ENCODE measurements at places on chromosomes 16 and 17. TPM values are rescaled to one million over a fixed set of nuclear protein-coding genes. Genes with fewer than 3 reads are reported as not detected.
A peak's percentile ranks its signal among the peaks of the same experiment; 100 is the strongest.

Gene PIP4K2B
- total RNA-seq, result 39.6 TPM

Gene SLC13A2
- total RNA-seq, result not detected

Gene NGFR
- not detected for total RNA-seq

Gene MRC2
- 5.8 TPM for total RNA-seq

Gene OTOP2
- total RNA-seq, result not detected

Gene ACSM2A
- total RNA-seq, result not detected

Gene NPIPB6
- not detected for total RNA-seq

Gene PALB2
- 30.9 TPM for total RNA-seq

Gene AMDHD2
- total RNA-seq, result 35.4 TPM

- no peak overlapping the region for H3K4me3 ChIP-seq
- peaks cover 11% of the 10 kb centered on the region for H3K4me1 ChIP-seq
- no peak for DNase-seq
- H3K36me3 ChIP-seq, result no peaks in the 10 kb centered on the region
- H3K27ac ChIP-seq, result no peak overlapping the region
Measured at GRCh38 chr17:57810721-57811637, 38.9 kb downstream of the MRPS23 start.

- DNase-seq, result no peak
- no peak overlapping the region for H3K27ac ChIP-seq
- H3K4me3 ChIP-seq, result no peak overlapping the region
- H3K36me3 ChIP-seq, result no peaks in the 10 kb centered on the region
Measured at GRCh38 chr16:73434621-73435020, 386.7 kb upstream of the ZFHX3 start.

- no peaks in the 10 kb centered on the region for H3K4me1 ChIP-seq
- no peaks in the 10 kb centered on the region for H3K36me3 ChIP-seq
- no peak for DNase-seq
Measured at GRCh38 chr16:31225193-31225592, 8.3 kb upstream of the PYDC1 start.

DNA sequence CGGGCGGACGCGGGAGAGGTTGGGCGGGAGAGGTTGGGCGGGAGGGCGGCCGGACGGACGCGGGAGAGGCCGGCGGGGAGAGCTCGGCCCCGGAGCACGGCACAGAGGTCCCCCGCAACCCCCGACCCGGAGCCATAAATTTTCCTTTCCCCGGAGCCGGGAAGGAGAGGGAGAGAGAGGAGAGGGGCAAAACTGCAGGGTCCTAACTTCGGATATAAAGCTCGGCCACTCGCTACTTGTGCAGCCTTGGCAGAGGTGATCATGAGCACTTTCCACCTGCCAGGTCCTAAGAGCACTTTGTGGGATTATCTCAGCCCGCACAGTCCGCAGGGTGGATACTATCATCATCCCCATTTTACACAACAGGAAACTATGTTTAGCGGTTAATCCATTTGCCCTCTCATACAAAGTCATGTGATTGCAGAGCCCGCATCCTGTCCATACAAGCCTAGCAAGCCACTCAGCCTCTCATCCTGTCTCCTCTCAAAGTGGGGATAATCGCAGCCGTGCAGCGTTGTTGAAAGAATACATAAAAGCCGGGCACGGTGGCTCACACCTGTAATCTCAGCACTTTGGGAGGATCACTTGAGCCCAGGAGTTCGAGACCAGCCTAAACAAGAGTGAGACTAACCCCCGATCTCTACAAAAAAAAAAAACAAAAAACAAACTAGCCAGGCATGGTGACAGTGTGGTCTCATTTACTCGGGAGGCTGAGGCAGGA, 780 bp upstream of the DCAKD start:
- peak; percentile 31 for DNase-seq
- peak overlapping the region; percentile 84 for H3K27ac ChIP-seq
- peaks cover 37% of the 10 kb centered on the region for H3K4me1 ChIP-seq
- no peaks in the 10 kb centered on the region for H3K27me3 ChIP-seq
- H3K36me3 ChIP-seq, result peaks cover 30% of the 10 kb centered on the region
- H3K4me3 ChIP-seq, result peak overlapping the region; percentile 77

DNA sequence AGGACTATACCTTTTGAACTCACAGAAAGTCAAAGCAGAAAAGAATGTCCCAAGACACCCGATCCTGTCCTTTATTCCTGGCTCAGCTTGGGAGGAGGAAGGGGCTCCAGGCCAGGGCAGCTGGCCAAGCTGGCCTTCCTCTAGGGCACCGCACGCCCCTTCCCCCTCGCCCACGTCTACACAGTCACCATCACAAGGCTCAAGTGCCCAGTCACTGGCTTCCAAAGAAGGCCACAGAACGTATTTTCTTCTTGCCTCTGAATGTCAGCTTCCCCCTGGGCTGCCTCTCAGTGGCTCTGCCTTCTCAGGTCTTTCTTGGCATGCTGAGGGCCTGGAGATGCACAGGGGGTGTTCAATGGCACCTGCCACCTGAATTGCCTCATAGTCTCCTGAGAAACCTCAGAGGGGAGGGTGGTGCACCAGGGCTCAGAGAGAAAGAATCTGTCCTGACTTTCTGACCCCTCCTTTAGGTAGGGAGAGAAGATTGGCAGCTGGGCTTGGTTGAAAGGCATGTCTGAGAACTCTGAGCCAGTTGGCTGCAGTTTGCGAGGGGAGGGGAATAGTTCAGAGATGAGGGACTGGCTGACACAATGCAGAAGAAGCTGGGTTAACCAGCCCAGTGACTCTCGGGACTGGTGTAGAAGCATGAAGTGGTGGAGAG, 2.1 kb downstream of the DHRS11 start:
- no peak overlapping the region for H3K27ac ChIP-seq
- DNase-seq, result no peak
- peaks cover 26% of the 10 kb centered on the region for H3K4me1 ChIP-seq
- no peak overlapping the region for H3K4me3 ChIP-seq

DNA sequence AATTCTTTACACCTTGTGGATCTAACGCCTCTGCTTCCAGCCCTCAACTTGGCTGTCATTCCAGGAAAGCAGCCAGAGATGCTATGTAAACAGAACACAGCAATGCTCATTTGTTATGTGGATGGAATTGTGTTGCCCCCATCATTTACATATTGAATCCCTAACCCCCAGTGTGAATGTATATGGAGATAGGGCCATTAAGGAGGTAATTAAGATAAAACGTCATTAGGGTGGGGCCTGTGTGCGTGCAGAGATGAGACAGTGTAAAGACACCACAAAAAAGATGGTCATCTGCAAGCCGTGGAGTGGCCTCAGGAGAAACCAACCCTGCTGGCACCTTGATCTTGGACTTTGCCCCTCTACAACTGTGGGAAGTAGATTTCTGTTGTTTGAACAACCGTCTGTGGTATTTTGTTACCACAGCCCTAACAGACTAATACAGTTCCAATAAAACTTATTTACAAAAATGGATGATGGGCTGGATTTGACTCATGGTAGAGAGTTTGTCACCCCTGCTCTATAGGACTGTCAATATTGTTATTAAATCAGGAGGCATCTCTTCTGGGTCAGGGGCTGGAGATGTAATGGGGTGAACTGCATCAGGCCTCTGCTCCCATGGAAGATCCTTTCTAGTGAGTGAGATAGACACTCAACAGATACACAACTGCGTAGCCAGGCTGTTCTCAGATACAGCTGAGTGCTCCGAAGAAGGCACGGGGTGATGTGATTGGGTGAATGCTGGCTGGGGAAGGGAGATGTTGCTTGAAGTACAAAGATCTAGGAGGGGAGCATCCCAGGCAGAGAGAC, 339.0 kb downstream of the SNX29 start:
- no peak for DNase-seq
- no peak overlapping the region for H3K27ac ChIP-seq
- H3K4me1 ChIP-seq, result peaks cover 4% of the 10 kb centered on the region
- no peak overlapping the region for H3K4me3 ChIP-seq
- no peaks in the 10 kb centered on the region for H3K36me3 ChIP-seq

- H3K4me1 ChIP-seq, result peaks cover 28% of the 10 kb centered on the region
- peaks cover 18% of the 10 kb centered on the region for H3K36me3 ChIP-seq
- peak; percentile 68 for DNase-seq
- H3K27ac ChIP-seq, result peak overlapping the region; percentile 60
Measured at GRCh38 chr16:67542464-67542863, 13.8 kb downstream of the RIPOR1 start.

GRCh38 chr17:8451933-8452614, 16.4 kb downstream of the NDEL1 start:
- H3K4me1 ChIP-seq, result peaks cover 8% of the 10 kb centered on the region
- no peak overlapping the region for H3K4me3 ChIP-seq
- H3K36me3 ChIP-seq, result peaks cover 35% of the 10 kb centered on the region
- H3K27me3 ChIP-seq, result no peaks in the 10 kb centered on the region
- H3K27ac ChIP-seq, result no peak overlapping the region

DNA sequence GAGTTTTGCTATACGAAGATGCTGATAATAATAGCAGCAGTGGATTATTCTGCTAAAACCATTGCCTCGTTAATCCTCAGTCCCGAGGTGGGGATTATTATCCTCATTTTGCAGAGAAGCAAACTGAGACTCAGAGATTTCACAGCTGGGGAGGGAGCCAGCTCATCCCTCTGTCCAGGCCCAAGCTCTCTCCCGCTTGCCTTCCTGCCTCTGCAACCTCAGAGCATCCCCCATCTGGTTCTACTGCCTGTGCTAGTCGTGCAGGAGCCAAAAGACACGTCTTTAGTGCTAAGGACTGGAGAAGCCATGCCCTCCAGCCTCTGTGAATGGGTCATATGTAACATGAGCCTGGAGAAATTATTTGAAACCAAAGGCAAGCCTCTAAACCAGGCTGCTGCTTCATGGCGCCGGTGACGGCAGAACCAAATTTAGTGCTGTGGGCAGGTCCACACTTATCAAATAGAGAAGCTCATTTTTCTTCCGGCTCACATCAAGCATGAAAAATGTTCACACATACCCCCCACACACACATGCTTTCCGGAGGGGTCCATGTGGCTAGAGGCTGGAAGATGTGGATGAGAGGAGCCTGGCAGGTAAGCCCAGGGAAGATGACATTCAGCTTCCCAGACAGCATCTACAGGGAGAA, 13.5 kb downstream of the MAPT start:
- DNase-seq, result no peak
- no peak overlapping the region for H3K27ac ChIP-seq
- no peaks in the 10 kb centered on the region for H3K36me3 ChIP-seq
- no peak overlapping the region for H3K4me3 ChIP-seq

DNA sequence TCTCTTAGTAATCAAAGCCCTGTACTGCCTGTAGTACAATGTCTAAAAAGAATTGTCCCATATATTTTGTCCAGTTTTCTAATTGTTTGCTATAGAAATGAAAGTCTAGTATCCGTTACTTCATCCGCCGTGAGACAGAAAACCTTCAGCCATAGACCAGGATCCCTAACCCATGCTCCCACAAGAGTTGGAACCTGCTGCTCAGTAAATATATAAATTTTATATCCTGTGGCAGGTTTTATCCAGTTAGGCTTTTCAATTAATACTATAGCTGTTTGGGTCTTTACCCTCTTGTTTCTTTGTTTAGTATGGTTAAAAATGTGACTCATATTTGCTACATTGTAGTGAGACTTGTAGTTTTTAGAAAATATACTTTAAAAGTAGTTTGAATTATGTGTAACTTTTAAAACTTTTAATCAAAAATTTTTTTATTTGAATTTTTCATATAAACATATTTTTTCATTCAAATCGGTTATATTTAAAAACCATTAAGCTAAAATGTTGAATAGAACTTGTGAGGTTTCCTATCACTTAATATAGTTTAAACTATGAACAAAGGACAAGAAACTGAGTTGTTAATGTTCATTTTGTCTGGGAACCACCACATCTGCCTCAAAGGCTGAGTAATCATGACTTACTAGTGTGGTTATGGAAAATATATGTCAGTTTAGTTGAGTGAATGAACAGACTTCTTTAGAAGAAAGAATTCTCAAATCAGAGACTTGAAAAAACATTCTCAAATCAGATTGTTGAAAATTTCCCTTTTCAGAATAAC, 54.8 kb downstream of the VMP1 start:
- no peaks in the 10 kb centered on the region for H3K27me3 ChIP-seq
- H3K27ac ChIP-seq, result peak overlapping the region; percentile 99
- H3K4me1 ChIP-seq, result peaks cover 45% of the 10 kb centered on the region
- H3K4me3 ChIP-seq, result peak overlapping the region; percentile 22
- peak; percentile 27 for DNase-seq

GRCh38 chr17:66848496-66848895, 13.6 kb downstream of the CACNG5 start:
- H3K27me3 ChIP-seq, result peaks cover 9% of the 10 kb centered on the region
- H3K36me3 ChIP-seq, result no peaks in the 10 kb centered on the region
- H3K27ac ChIP-seq, result no peak overlapping the region
- H3K4me3 ChIP-seq, result no peak overlapping the region
- no peak for DNase-seq

DNA sequence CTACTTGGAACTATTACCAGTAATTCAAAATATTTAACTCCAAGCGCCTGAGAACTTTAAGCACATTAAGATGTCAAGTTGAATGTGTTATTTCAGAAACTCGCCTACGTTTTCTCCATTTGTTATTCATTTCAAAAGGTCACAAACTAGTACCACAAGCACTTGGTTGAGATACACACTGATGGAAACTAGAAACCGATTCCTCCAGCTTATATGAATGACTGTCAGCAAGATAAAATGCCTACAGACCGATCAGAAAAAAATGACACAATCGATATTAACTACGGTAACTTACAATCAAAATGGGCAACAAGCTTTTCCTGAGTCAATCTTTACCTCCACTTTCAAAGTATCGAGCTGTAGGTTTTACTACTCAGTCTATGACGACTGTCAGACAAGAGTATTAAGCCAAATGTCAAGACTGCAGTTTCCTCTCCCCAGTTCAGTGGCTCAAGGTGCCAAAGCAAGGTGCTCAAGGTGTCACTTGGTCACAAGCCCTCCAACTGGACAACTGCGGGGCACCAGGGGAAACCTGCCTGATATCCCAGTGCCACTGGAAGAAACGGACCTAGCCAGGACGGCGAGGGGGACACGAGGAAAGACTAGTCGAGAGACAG, 678 bp downstream of the SRP68 start:
- peak; percentile 34 for DNase-seq
- peaks cover 44% of the 10 kb centered on the region for H3K4me1 ChIP-seq
- H3K36me3 ChIP-seq, result peaks cover 22% of the 10 kb centered on the region
- peaks cover 31% of the 10 kb centered on the region for H3K27me3 ChIP-seq
- peak overlapping the region; percentile 95 for H3K4me3 ChIP-seq

- no peaks in the 10 kb centered on the region for H3K27me3 ChIP-seq
- H3K4me1 ChIP-seq, result no peaks in the 10 kb centered on the region
- no peak for DNase-seq
- no peak overlapping the region for H3K4me3 ChIP-seq
- H3K36me3 ChIP-seq, result no peaks in the 10 kb centered on the region
- H3K27ac ChIP-seq, result no peak overlapping the region
Measured at GRCh38 chr16:76946879-76947278, 244.1 kb upstream of the MON1B start.

- H3K4me3 ChIP-seq, result no peak overlapping the region
- H3K4me1 ChIP-seq, result peaks cover 7% of the 10 kb centered on the region
- no peak overlapping the region for H3K27ac ChIP-seq
- no peak for DNase-seq
- H3K27me3 ChIP-seq, result no peaks in the 10 kb centered on the region
- H3K36me3 ChIP-seq, result peaks cover 9% of the 10 kb centered on the region
Measured at GRCh38 chr17:58475985-58476384, 12.2 kb downstream of the HSF5 start.

Data from activated naive CD8-positive, alpha-beta T cell treated with anti-CD3 and anti-CD28 coated beads for 36 hours (primary cell).